ENCODE measurements at places on chromosomes 11 and 22. TPM values are rescaled to one million over a fixed set of nuclear protein-coding genes. Genes with fewer than 3 reads are reported as not detected.

DNA sequence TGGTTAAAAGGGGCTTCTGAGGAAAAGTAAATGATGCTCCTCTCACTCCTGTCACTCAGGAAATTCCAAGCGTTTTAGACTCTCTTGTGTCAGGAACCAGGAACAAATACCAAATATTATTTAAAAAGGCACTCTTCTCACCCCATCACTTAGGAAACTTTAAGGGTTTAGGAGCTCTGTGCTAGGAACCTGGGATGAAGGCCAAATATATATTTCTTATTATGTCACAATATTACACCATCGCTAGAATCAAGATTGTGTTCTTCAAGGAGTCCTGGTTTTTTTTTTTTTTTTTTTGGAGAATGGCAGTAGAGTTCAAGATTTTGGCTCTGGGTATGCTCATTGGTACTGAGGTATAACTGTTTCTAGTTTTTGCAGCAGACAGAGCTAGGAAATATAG, 79.0 kb upstream of the HEPHL1 start:
- DNase-seq, result no peak

The TPP1 gene
- 21.6 TPM for total RNA-seq

GRCh38 chr11:57885298-57886050, 123.9 kb downstream of the CTNND1 start:
- peak; percentile 51 for DNase-seq

GRCh38 chr11:13859892-13860291, 102.6 kb upstream of the SPON1 start:
- DNase-seq, result no peak

GRCh38 chr11:33912405-33913361, 20.8 kb upstream of the LMO2 start:
- peak; percentile 83 for DNase-seq

GRCh38 chr11:44381261-44381660, 71.3 kb upstream of the ALX4 start:
- DNase-seq, result no peak

DNA sequence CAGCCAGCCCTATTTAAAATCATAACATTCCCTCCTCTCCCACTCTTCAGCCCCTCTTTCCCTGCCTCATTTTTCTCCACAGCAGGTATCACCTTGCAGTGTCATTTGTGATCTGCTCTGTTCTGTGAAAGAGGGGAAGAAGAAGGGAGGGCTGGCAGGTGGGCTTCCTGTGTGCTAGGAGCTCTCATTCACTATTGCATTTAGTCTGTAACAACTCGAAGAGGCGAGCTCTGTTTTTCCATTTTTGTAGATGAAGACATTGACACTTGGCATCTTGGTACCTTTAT, 52.1 kb upstream of the CRYBB3 start:
- DNase-seq, result no peak

DNA sequence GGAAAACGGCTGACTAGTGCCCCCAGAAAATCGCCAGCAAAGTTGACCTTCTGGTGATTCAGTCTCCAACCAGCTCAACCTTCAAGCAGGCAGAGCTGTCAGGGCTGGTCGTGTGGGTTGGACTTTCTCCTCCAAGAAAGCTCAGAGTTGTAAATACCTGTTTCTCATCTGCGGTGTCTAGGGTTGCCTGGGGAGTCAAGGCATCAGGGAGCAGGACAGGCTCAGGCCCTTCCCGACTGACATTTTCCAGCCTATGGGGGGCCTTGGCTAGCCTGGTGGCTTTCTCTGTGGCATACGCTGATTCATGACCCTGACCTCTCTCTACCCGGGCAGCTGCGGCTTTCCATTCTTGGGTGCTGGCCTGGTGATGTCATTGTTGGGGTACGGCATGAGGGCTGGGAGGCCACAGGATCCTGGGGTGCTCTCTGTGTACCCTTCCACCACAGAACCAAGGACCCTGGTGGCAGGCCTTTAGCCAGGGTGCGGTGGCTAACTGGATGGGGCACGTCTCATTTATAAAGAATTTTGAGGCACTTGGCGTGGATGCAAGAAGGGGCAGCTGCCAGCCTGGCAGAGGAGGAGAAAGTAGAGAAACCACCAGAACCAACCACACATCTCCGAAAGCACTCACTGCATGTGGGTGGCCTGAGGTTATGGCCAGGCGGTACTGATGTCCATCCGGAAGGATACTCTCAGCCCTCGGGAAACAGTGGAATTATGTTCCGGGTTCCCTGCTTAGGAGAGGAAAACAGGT, 64.9 kb downstream of the BCR start:
- DNase-seq, result no peak

DNA sequence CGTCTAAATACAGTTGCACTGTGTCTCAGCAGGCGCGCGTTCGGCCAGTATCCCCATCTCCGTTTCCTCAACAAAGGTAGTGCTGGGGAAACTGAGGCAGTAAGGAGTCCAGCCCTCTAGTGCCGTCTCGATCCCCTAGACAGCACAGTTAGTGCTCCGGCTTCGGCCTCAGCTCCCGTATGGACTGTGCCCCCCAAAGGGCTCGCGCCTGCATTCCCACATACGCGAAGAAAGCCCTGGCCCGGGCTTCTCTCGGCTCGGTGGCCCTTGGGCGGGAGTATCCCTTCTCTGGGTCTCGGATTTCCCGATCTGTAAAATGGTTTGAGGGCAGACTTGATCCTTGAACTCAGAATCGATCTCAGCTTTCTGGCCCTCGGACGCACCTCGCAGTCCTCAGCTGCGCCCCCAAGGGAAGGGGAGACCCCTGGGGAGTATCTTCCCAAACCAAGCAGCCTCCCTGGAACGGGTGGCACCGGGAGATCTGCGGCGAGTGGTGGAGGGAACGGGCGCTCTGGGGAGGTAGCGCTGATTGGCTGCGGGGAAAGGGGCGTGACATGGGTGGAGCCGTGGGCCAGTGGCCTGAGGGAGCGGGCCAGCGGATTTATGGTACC, 759 bp upstream of the PEX16 start:
- peak; percentile 70 for DNase-seq

GRCh38 chr11:75783416-75784084, 15.0 kb downstream of the DGAT2 start:
- DNase-seq, result no peak

GRCh38 chr11:86933891-86934581, 21.2 kb downstream of the FZD4 start:
- peak; percentile 37 for DNase-seq

The NXPE1 gene
- total RNA-seq, result not detected

- DNase-seq, result peak; percentile 83
Observed at GRCh38 chr11:3841426-3842350, 929 bp upstream of the RHOG start.

DNA sequence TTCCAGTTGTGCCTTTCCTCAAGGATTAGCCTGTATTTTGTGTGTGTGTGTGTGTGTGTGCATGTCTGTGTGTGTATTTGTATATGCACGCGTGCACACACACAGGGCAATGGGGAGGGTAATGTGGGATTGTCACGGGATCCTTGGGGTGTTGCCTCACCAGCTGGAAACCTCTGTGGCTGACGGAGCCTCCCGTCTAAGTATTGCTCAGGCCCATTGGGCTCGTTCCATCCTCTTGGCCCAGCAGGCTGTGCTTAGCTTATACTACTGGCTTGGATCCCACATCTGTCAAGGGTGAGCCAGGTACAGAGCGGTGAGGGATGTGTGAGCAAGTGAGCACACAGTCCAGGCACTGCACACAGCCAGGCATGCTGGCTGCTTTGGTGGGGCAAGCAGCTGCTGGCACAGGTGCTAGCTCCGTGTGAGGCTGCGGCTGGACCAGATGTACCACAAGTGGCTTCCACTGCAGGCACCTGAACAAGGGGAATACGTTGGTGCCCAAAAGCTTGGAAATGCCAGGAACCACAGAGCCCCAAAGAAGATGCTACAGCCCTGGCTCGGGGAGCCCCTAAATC, 462.8 kb downstream of the NELL1 start:
- DNase-seq, result no peak

The HBB gene
- total RNA-seq, result not detected

DNA sequence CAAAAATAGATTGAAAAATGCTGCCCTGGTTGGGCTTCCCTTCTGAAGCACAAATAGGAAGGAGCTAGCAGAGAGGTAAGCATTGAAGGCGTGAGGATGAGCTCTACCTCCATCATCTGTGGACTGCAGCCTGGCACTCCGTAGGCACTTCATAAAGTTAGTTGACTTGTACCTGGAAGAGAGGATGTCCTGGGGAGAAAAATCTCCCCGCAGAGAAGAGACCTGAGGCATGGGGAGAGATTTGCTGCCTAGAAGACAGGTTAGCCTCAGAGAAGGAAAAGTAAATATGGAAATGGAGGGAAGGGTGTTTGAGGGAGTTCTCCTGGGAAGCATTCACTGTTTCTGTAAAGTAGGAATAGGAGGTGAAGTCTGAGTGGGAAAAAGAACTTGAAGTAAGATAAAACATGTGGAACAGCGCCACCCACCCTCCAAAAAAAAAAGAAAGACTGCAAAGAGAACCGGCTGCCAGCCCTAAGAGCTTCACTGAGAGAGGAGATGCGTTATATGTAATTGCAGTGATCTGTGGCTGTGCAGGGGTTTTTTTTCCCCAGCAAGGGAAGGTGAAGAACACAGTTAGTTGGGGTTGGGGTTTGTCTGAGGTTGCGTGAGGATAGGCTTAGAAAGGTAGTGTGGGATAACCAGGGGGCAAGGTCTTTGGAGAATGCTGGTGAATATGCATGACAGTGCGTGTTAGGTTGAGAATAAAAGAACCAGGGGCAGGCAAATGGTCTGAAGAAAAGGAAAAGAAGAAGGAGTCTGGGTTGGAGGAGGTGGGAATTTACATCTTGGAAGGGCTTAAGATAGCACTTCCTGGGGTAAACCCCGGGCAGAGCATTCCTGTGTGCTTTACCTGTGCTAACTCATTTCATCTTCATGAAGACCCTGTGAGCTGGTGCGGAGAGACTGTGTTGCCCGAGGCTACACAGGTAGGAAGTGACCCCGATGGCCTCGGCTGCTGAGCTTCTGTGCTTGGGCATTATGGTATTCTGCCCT, 16.0 kb downstream of the TNRC6B start:
- DNase-seq, result peak; percentile 31

The PGR gene
- total RNA-seq, result not detected

DNA sequence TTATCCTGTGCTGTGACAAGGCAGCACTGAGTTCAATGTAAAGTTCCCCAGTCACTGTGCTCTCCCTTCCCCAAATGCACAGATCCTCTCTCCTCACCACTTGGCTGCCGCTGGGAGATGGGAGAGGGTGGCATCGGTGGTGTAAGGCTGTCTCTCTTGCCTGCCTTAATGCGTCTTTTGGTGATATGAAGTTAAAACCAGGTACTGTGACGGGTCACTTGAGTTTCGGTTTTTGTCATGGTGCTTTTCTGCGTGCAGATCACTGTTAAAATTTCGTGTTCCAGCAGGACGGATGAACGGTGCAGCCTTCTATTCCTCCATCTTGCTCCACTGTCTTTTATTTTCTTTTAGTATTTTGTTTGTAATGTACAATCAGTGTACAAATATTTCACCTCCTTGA, 18.6 kb downstream of the GLB1L2 start:
- no peak for DNase-seq

DNA sequence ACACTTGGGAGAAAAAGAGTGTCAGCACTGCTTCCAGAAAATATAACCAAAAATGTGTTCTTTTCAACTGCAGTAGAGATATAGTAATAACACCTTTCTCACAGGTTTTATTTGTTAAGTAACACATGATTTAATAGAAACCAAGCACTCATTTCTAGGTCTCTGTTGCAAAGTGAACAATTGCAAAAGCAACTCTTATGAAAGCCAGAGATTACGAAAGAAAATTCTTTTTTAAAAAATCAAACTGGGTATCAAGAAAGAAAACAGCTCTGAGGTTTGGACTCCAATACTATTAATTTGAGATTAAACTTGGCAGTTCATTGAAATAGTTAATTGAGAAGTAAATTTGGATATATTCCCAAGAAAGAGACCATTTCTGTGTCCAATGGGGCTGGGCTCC, 9.8 kb upstream of the XKR3 start:
- no peak for DNase-seq

The MAP6 gene
- 1.3 TPM for total RNA-seq

DNA sequence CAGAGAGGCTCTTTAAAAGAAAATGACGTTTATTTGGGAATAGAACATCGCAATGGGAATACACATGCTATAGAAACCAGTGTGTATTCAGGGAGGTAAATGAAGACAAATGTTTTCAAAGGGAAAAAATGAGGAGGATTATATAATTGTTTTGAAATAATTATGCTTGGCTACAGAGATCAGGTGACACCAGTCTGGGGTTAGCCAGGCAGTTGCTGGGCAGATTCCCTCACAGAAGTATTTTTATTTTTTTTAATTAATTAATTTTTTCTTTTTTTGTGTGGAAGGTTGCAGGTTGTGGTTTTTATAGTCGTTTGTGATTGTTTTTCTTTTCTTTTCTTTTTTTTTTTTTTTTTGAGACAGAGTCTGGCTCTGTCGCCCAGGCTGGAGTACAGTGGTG, 5.6 kb upstream of the STARD10 start:
- DNase-seq, result no peak

DNA sequence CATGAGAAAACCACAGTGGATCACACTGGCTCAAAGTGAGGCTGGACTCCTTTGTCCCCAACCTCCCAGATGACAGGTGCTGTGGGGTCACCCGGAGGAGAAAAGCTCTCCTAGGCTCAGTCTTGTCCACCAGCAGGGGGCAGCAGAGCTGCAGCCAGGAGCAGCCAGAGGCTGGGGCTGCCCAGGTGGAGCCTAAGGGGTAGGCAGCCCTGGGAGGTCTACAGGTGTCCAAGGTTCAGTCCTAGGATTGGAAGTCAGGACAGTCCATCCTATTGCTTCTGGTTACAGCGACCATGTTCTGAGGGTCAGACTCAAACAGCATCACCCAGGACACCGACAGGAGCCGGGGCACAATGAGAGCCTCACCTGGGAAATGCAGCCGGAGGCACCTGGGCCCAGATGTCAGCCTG, 77.6 kb upstream of the IGLL5 start:
- no peak for DNase-seq

DNA sequence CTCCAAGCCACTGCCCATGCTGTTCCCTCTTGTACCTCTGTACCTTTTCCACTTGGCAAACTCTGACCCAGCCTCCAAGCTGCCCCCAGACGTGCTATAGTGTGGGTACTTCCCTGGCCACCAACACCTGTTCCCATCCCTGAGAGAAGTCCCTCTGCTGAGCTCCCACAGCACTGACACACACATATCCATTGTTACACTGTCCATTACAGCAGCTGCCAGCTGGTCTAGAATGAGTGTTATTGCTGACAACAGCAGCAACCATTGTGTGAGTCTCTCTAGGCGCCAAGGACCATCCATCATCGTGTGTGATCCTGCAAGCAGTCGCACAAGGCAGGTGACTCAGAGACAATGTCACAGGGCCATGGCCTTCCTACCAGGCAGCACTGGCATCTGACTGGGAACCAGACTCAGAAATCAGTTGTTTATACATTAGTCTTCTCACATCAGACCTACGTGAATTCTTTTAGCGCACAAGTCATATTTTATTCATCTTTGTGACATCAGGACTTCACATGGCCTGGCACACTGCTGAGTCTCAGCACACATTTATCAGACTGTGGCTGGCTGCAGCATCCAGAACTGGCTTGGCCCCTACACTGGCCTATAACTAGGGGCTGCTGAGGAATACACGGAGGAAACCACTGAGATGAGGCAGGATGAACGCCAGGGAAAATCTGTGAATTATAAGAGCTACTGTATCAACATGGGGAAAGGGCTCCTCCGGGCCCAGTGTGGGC, 56.4 kb downstream of the SGSM3 start:
- no peak for DNase-seq

- no peak for DNase-seq
Observed at GRCh38 chr11:116033931-116034553, 529.8 kb upstream of the CADM1 start.

GRCh38 chr11:45204761-45205160, 58.3 kb downstream of the PRDM11 start:
- DNase-seq, result no peak

- DNase-seq, result peak; percentile 78
Observed at GRCh38 chr11:100684101-100685065, 2.7 kb upstream of the ARHGAP42 start.

The OR52E8 gene
- not detected for total RNA-seq

GRCh38 chr11:70055444-70055843, 22.7 kb upstream of the ANO1 start:
- no peak for DNase-seq

Measured in PC-3 (cell line).